ENCODE measurements at places on chromosomes 5 and 9.

- DNase-seq: no peak
Measured at GRCh38 chr5:139912158-139912557, 116.5 kb downstream of the PSD2 start.

DNA sequence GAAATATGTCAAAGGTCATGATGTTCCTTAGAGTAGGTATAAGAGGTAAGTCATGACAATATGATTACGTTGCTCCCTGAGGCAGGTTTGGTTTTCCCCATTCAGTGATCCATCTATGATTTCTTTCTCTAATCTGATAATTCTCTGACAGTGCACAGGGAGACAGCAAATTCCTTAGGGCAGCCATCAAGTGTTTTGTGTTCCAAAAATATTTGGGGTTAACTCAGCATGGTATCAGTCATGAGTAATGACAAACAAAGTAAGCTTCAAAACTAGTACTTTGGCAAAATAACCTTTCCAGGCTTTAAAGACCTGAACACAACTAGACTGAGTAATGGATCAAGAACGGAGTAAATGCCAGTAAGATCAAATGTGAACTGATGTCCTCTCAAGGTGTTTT is 55.3 kb upstream of the SPATA31E1 start:
- no peak for DNase-seq

GRCh38 chr5:148765061-148765460 is 61.4 kb upstream of the ADRB2 start:
- no peak for DNase-seq

GRCh38 chr9:91266448-91266847 is 95.3 kb downstream of the AUH start:
- DNase-seq: no peak

GRCh38 chr9:98549401-98549800 is 159.3 kb downstream of the GABBR2 start:
- no peak for DNase-seq

- DNase-seq: no peak
Measured at GRCh38 chr9:14500705-14501104, 186.8 kb upstream of the NFIB start.

DNA sequence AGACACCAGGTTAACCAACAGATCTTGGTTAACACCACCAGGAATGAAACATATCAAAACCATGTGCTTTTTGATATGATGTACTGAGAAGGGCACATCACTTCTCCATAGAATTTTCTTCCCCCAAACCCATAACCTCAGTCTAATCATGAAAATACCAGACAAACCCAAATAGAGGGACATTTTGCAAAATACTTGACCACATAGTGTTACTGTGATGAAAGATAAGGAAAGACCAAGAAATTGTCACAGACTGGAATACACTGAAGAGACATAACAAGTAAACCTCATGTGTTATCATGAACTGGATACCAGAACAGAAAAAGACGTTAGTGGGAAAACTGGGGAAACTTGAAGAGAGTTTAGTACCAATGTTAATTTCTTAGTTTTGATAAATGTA is 74.9 kb upstream of the VCAN start:
- DNase-seq: no peak

Data from activated CD4-positive, CD25-positive, alpha-beta regulatory T cell treated with anti-CD3 and anti-CD28 coated beads, Interleukin-2, amount 50 U/mL, for 72 hours (primary cell).